ENCODE measurements at places on chromosomes 11 and 22.

DNA sequence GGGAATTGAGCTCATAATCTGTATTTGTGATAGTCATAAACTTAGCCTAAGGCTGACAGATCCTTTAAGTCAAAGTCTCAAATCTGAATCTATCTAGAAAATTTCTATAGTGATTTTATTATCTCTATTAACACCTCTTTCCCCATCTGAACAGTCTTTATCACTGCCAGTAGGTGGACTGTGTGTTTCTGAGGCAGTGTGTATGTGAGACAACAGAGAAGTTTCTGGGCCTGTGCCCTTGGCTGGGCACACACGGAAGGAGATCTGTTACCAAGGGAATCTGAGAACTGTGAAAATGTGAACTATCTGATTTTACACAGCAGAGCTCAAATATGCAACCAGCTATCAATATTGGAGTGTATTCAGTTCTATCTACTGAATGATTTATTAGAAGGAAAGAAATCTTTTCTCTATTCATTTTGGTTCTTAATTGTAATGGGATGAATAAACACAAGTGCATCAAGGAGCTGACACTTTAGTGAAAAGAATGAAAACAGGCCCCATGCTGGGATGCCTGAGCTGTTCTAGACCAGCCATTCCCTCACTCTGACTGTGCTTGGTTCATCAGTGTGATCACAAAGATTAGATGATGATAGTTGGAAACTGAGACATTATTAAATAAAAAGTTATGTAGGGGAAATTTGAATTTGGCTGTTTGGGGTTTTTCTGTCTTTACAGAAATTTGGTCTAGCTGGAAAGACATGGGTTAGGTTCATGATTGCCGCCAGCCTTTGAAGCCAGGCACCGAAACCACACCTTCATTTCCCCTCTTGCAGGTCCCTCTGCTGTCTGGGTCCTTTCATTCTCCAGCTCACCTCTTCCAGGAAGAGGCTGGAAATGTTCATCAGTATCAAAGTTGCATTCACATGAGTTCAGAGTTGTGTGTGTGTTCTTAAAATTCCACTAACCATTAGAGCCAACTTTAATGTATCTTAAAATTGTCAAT lies 68.1 kb downstream of the LIF start:
- no peak for DNase-seq

DNA sequence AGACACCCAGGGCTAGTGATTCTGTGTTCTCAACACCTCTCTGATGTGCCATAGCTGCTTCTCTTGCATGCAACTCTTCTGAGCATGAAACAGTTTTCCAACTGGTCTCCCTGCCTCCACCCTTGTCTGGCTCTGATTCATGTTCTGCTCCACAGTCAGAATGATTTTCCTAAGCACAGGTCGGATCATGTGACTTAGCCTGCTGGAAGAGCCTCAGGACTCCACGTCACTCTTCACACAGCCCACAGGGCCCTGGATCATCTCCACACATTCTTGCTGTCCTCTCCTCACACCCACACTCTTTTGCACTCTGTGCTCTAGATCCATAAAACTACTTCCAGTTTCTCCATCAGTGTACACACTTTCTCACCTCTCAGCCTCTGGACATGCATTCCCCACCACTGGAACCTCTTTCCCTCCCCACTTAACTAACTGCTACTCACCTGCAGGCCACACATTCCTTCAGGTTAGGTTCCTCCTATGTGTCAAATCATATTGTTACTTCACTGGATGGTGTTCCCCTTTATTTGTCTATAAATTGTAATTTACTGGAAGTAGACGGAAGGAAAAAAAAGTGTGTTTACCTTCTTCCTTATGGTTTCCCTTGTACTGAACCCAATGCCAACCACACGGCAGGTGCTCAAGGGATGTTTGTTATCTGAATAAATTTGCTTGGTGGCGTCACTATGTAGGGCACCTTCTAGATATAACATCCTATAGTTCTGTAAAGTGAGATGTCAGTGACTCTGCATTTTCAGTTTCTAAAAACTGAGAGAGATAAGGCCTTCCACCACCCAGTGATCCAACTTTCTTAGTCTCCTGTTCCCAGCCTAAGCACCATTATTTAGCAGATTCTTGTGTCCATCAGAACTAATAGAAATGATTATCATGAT lies 133.7 kb downstream of the ETS1 start:
- peak; percentile 68 for DNase-seq

GRCh38 chr11:1920909-1921573 lies 1.5 kb downstream of the TNNT3 start:
- DNase-seq = no peak

GRCh38 chr11:41040474-41040873 lies 419.0 kb downstream of the LRRC4C start:
- DNase-seq = no peak

DNA sequence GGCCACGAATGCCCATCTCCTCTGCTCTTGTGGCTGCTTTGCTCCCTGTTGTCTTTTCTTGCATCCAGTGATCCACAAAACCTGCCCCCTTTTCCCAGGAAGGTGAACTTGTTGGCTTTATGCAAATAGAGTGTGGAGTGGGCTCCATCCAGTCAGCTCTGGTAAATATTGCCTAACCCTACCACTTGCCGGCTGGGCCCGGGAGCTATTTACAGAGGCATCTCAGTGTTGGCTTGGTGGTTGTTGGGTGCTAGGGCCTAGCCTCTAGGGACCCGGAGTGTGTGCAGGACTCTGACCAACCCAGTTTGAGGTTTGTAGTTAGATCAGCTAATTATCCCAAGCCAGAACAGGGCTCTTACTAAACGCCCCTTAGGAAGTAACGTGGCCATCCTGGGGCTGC lies 40.8 kb upstream of the TLCD5 start:
- no peak for DNase-seq

GRCh38 chr11:30567644-30568043 lies 18.5 kb downstream of the MPPED2 start:
- DNase-seq = no peak

DNA sequence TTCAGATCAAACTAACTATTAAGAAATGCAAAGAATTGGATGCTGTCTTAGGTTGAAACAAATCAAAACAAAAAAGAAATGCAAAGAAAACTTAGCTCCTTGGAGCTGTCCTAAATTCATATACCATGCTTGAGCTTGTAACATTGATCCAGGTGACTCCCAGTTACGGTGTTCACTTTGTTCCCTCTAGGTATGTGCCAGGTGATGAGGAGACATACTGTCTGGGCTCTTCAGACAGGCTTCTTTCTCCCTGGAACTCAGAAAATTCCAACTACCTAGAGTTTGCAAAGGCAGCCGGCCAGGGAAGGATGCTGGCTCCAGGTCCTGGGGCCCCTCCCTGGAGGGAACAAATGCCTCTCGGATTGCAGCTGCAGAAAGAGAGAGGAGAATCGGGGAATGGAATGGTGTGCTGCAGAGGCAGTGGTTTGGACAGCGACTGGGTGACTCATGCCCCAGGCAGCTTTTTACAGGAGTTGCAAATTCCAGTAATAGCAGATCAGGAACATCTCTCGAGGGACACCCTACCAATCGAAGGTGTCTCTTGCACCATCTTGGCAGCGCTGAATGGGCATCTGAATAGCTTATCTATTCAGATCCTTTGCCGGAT lies 12.3 kb upstream of the ASPHD2 start:
- no peak for DNase-seq

- DNase-seq = peak; percentile 27
Measured at GRCh38 chr11:46369458-46370152, 11.9 kb upstream of the MDK start.

GRCh38 chr11:13229136-13229535 lies 48.5 kb upstream of the BMAL1 start:
- DNase-seq = no peak

GRCh38 chr22:17403906-17404305 lies 34.6 kb downstream of the CECR2 start:
- DNase-seq = no peak

DNA sequence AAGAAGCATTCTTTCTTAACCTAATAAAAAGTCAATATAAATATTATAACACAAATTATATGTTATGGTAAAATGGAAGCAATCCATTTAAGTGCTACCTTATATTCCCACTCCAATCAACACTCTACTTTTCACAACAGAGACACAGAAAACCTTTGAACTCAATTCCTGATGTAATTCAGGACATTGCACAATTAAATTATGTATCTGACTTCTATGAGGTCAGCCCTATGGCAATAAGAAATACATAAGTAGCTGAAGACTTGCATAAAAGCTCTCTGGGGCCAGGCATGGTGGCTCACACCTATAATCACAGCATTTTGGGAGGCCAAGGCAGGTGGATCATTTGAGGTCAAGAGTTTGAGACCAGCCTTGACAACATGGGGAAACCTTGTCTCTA lies 6.8 kb downstream of the OR4D10 start:
- no peak for DNase-seq

DNA sequence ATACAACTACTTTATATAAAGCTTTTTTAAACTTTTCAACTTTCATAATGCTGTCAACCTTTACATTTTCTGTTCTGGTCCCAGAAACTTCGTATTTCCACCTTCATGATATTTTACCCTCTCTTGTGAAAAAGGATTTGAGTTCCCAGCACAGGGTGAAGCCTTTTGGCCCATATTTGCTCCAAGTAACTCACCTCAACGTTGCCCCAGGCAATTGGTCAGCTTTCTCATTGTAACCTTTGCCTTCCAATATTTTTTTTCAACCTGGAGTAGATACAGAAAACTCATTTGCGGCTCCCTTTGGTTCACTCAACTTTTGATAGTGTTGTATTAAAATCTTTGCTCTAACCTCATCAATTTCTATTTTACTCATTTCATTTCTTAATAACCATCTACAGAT lies 21.1 kb upstream of the FAR1 start:
- no peak for DNase-seq

- DNase-seq = no peak
Measured at GRCh38 chr11:129864811-129865210, 30.6 kb downstream of the NFRKB start.

DNA sequence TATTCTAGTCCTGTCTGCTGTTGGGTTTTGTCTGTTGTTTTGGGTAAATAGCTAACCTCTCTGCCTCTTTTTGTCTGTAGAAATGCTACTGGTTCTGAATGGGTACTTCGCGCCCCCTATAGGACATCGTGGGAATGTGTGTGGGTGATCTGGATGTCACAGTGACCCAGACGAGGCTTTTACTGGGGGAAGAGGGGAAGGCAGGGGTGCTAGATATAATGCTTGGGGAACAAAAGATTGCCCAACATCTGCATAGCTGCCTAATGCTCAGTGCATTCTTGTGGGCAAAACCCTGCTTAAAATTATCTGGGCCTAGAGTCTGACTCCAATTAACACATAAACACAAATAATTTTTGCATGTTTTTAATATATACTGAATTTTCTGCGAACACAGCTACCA lies 57.7 kb downstream of the BMAL1 start:
- DNase-seq = peak; percentile 61

GRCh38 chr22:28885939-28886338 lies 2.6 kb downstream of the ZNRF3 start:
- no peak for DNase-seq

DNA sequence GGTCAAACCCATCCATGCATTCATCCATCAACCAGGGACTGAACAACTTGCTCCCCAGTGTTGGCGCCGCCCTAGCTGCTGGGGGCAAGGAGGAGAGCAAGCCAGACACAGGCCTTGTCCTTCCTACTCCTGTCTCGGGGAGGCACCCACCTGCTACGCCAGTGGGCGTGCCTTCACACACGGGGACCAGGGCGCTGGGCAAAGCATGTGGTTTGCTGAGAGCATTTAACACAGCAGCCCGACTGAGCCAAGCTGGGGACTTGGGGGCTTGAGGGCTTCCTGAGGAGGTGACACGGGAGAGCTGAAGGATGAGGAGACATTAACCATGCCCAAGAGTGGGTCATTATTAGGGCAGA lies 30.6 kb downstream of the CACNA1I start:
- DNase-seq = no peak

DNA sequence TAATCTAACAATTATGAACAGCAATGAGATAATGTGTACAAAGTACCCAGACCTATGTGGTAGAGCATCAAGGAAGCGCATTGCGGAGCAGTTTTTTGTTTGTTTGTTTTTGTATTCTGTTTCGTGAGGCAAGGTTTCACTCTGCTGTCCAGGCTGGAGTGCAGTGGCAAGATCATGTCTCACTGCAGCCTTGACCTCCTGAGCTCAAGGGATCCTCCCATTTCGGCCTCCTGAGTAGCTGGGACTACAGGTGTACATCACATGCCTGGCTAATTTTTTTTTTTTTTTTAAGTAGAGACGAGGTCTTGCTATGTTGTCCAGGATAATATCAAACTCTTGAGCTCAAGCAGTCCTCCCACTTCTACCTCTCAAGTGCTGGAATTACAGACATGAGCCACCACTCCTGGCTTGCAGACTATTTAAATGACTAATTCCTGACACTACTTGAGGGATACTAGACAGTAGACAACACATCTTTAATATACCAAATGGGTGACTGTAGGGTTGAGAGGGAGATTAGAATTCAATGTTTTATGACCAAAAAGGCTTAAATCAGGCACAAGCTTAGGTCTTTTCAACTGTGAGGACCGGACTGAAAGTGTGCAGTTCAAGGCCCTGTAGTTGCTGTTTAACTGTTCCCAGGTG lies 12.7 kb downstream of the OR51B4 start:
- no peak for DNase-seq

DNA sequence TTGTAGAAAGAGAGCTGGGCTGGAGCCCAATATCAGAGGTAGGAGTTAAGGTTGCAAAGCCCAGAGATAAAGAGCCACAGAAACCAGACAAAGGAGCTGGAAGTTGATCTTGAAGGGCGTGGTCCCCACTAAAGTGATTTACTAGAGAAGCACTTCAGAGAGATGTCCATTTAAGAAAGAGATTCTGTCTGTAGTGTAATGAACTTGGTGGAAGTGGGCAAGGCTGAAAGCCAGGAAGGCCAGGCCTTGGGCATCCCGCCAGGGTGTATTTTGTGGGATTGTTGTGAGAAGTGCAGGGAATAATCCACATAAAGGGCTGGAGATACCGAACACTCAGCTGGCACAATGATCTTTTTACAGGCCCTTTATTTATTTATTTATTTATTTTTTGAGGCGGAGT lies 1398.8 kb downstream of the TBC1D22A start:
- no peak for DNase-seq

DNA sequence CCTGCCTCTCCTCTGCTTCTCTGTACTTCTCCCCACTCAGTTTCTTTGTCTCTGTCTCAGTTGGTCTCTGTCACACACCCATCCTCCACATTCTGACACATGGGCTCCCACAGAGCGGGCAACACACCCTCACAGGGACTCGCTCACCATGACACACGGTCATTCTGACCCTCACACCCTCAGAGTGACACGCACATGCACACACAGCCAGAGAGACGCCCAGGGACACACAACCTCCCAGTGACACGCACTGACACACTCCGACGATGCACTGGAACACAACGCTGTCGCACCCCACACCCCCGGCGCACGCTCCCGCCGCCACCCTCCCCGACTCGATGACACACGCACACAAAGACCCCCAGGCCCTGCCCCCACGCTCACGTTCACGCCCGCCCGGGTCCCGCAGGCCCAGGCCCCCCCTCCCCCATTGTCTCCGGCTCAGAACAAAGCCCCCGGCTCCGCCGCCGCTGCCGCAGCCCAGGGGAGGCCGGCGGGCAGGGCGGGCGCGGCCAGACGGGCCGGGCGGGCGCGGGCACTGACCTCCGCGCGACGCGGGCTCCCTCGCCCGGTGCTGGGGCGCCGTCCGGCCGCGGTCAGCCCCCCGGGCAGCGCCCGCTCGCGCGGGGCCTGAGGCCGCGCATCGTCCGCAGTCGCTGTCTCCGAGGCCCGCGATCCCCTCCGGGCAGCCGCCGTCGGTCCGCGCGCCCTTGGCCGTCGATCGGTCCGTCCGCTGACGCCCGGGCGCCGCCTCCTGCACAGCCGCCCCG lies 404 bp downstream of the DCHS1 start:
- no peak for DNase-seq

Data from DMS153 (cell line).